ENCODE measurements at places on chromosomes 16 and 17.

GRCh38 chr16:24253192-24253591, 2.9 kb upstream of the CACNG3 start:
- peak; percentile 58 for DNase-seq

GRCh38 chr17:70552230-70552981, 383.1 kb downstream of the KCNJ2 start:
- no peak for DNase-seq

DNA sequence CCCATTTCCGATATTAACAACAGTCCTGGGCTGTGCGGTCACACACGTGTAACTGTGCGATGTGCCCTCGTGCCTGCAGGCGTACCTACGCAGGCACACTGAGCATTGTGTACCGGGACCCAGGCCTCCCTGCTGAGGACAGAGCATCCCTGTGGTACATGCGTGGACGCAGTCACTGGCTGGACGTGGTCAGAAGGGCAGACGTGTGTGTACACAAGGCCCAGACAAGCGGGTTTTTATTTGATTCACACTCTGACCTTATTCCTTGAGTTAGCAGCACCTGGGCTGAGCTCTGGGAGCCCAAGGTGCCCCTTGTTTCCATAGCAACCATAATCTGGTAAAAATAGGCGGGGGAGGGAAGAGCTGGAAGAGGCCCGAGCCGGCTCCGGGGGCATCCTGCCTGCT, 19.5 kb downstream of the RAP1GAP2 start:
- DNase-seq, result no peak

GRCh38 chr17:69714669-69715068, 300.2 kb downstream of the MAP2K6 start:
- no peak for DNase-seq

DNA sequence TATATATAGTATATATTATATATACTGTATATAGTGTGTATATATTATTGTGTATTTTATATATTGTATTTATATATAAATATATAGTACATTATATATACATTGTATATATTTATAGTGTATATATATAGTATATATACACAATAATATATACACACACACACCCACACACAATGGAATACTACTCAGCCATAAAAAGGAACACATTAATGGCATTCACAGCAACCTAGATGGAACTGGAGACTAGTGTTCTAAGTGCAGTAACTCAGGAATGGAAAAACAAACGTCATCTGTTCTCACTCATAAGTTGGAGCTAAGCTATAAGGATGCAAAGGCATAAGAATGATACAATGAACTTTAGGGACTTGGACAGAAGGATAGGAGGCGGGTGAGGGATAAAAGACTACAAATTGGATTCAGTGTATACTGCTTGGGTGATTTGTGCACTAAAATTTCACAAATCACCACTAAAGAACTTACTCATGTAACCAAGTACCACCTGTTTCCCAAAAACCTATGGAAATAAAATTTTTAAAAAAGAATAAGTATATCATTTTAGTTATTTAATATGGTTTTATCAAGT, 201.9 kb upstream of the CDH11 start:
- no peak for DNase-seq

- DNase-seq, result no peak
Measured at GRCh38 chr17:45718791-45719190, 65.3 kb upstream of the CRHR1 start.

DNA sequence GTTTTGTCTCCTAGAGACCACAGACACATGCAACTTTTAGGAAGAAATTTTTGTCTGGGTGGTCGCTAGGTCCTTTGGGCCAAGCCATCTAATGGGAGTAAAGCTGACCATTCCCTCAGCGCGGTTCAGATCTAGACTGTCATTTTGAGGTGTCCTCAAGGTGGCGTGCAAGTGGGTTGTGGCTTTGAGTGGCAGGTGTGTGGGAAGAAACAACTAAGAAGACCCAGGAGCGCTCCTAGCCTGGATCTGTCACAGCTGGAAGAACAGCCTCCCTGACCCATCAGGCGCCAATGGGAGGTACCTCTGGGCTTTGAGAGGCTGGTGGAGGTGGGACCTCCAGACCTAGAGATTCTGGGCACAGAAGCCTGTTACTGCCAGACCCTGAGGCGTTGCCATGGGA, 645.1 kb downstream of the KCNJ18 start:
- DNase-seq, result no peak

GRCh38 chr17:64491034-64491860, 5.6 kb downstream of the POLG2 start:
- DNase-seq, result peak; percentile 29

- DNase-seq, result no peak
Measured at GRCh38 chr17:33680472-33680871, 387.4 kb upstream of the ASIC2 start.

- no peak for DNase-seq
Measured at GRCh38 chr17:42780851-42781638, 635 bp downstream of the WNK4 start.

- no peak for DNase-seq
Measured at GRCh38 chr16:79532785-79533184, 67.8 kb downstream of the MAF start.

DNA sequence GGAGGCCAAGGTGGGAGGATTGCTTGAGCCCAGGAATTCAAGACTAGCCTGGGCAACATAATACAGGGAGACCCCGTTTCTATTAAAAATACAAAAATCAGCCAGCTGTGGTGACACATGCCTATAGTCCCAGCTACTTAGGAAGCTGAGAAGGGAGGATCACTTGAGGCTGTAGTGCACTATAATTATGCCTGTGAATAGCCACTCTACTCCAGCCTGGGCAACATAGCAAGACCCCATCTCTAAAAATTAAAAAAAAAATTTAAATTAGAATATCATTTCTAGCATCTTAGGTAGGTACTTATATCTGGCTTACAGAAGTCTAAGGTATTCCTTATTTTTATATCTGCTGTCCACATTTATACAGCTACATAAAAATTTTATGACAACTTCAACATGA, 7.5 kb upstream of the SMG8 start:
- DNase-seq, result no peak

GRCh38 chr16:89922884-89923639, at the start of gene TUBB3:
Gene TUBB3, plus strand, starts transcription at chr16:89923342. Its CDS starts 60 bp downstream, at chr16:89923402.
- peak; percentile 85 for DNase-seq

GRCh38 chr16:56589141-56590039, at the start of gene MT3:
Gene MT3, plus strand, starts transcription at chr16:56589528. Its CDS starts 63 bp downstream, at chr16:56589591.
- DNase-seq, result peak; percentile 66

GRCh38 chr17:82553210-82553930, 33.8 kb downstream of the FOXK2 start:
- DNase-seq, result peak; percentile 29

DNA sequence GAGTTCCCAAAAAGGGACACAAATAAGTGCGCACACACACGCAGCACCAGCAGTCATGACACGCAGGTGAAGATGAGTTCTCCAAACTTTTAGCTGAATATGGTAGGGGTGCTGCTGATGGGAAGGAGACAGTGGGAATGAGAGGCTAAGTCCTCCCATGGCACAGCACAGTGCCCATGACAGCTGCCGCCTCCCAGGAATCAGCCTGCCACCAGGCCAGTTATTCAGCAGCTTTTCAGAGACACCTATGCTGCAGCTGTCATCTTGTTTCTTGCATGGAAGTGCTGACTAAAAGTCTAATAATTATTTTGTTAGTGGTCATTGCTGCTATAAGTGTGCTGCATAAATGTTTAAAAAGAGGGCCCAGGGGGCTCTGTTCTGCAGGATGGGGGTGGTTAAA, 12.2 kb downstream of the WFIKKN2 start:
- no peak for DNase-seq

- DNase-seq, result no peak
Measured at GRCh38 chr17:11979795-11980194, 17.5 kb downstream of the ZNF18 start.

GRCh38 chr17:8420041-8420934, 15.4 kb upstream of the NDEL1 start:
- DNase-seq, result no peak

DNA sequence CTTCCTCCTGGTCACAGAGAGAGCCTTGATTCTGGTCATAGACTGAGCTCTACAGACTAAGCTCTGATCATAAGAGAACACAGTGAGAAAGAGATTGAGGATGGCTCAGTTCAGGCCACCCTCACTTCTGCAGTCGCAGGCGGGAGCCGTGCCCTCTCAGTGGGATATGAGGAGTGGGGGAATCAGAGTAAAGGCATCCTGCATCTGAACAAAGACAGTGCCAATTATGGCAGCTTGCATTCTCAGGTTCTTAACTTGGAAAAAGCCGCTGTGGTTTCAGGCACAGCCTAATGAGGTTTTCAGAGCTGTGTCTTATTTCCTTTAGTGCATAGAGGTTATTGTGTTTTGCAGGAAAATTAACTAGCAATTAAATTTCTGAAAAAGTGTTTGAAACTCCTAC, 134.4 kb upstream of the NLRP1 start:
- DNase-seq, result no peak

- no peak for DNase-seq
Measured at GRCh38 chr16:22775220-22775922, 38.6 kb upstream of the HS3ST2 start.

GRCh38 chr16:389352-389751, 7.6 kb upstream of the PGAP6 start:
- no peak for DNase-seq

GRCh38 chr16:68999114-68999513, 106.3 kb upstream of the HAS3 start:
- DNase-seq, result no peak

- no peak for DNase-seq
Measured at GRCh38 chr16:68257906-68258800, 6.2 kb upstream of the SLC7A6 start.

GRCh38 chr16:49342336-49343265, 31.0 kb upstream of the C16orf78 start:
- DNase-seq, result no peak

GRCh38 chr16:17177959-17178905, 292.5 kb downstream of the XYLT1 start:
- DNase-seq, result no peak

DNA sequence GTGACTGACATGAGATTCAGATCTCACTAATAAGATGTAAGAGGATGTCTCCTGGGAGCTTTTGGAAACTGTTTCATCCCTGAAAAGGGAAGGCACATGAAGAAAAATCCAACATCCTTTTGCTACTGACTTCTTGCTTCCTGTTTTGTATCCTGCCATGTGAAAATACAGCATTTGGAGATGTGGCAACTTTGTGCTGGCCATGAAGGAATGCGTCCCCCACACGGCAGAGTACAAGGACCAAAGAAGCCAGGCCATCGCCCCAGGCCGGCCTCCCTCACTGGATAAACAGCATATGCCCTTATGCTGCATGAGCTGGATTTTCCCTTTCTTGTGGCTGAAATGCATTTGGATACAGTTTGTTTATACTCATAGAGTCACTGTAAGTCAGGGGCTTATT, 5.5 kb upstream of the HASPIN start:
- no peak for DNase-seq

DNA sequence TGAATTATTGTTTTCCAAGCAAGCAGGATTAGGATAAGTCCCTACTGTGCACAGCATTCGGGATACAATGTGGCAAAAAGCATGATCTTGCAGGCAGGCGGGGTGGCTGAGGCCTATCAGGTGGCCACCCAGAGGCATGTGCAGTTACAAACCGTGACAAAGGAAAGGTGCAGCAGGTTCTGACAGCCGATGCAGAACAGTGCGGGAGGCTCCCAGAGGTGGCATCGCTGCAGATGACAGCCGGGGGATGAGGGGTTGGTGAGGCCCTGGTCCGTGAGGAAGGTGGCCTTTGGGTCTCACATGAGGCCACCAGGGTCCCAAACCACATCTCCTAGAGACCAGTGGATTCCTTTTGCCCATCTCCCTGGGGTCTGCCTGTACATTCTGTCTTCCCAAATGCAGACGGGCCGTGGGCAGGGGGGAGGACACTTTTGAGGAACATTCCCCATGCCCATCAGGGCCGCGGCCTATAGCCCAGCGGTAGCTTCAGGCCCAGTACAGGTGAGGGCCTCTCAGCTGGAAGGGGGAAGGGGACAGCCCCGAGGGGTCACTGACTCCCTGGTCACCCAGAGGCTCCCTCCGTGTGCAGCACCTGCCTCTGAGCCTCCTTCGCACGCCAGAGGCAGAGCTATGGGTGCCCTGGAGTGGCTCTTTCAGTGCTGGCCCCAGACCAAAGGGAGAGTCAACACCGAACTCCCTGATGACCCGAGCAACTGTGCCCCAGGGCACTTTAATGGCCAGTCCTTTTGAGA, 85.1 kb downstream of the SOCS1 start:
- no peak for DNase-seq

DNA sequence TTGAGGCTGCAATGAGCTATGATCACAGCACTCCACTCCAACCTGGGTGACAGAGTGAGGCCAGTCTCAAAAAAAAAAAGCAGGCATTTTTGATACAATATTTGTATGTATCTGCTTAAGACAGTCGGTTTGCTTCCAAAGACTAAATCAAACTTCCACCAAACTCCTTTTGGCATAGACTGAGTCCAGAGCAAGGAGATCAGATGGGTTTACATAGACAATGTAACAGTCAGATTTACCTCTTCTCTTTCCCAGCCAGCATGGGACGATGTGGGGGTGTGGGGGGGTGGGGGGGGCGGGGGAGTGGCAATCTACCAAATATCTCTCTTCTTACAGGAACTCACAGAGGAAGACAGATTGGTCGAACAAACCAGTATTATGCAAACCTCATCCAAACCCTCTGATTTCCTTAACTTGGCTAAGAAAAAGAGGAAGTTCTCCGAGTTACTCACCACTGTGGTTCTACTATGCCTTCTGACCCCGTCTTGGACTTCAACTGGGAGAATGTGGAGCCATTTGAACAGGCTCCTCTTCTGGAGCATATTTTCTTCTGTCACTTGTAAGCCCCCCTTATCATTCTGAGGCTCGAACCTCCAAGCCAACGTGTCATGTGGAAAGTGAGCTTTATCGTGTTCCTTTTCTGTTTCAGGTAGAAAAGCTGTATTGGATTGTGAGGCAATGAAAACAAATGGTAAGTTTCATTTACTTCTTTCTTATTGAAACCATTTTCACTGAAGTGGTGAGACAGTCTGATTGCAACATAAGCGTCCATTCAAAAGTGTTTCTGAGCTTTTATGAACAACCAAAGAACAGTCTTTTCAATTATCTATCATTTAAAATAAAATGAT, at the start of gene MILR1:
Gene MILR1 (plus strand): TSS at position 451 of the 848 bp plus-strand sequence. CDS start 54 bp downstream, at position 505.
- no peak for DNase-seq

GRCh38 chr16:17578981-17579874, 108.5 kb upstream of the XYLT1 start:
- peak; percentile 83 for DNase-seq

DNA sequence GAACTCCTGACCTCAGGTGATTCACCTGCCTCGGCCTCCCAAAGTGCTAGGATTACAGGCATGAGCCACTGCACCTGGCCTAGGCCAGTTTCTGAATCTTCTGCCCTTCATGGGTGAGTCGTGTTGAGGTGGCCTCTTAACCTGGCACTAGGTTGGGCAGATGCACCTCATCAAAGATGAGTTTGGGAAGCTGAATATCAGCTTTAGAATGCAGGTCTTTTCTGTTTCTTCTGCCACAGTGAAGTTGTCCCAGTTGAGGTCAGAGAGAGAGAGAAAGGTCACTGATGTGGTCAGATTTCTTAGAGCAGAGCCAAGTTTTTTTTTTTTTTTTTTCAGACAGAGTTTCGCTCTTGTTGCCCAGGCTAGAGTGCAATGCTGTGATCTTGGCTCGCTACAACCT, 111.3 kb upstream of the WSCD1 start:
- DNase-seq, result no peak

- DNase-seq, result no peak
Measured at GRCh38 chr17:836151-836550, 54.0 kb downstream of the MRM3 start.

Data from WTC11 (cell line).